Stimulated activated CD8-positive, alpha-beta memory T cell treated with anti-CD3 and anti-CD28 coated beads, Interleukin-15, amount 100 ng/mL, for 1 hour (primary cell): ENCODE measurements at places on chromosomes 12 and 14.

DNA sequence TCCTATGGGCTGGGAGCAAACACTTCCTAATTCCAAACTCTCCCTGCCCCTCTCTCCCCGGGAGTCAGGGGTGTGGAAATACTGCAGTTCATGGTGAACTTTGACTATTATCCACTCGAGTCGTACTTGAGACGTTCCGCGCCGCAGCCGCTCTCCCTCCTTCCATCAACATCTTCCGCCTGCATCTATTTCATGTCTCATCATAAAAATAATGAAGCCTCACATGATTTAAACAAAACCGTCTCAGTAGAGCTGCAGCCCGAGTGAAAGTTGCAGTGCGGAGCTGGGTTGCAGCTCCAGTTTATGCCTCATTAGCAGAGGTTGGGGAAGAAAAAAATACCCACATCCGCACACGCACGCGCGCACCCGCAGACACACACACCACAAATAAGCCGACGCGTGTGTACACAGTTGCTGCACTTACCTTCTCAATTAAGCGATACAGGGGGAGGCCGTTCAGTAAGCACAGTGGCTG lies 283 bp downstream of the LMO3 start:
- DNase-seq = no peak

DNA sequence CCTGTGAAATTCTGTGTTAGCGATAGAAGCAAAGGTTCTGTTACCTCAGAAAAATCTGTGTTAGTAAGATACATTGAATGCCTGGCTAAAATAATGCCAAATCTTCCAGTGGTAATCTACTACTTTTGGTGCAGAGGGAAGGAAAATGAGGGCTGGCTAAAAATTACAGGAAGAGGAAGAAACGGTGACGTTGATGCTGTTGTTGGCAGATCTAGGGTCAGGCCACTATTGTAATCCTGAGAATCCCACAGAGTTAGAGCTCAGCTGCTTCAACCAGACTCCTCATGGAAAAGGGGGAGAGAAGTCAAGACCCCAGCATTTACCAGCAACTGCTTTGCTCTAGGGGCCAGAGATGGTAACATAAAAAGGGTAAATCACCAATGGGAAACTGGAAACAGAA lies 145.1 kb downstream of the PPM1H start:
- DNase-seq = no peak

GRCh38 chr14:93548102-93548843 lies 117.5 kb downstream of the UNC79 start:
- DNase-seq = no peak

DNA sequence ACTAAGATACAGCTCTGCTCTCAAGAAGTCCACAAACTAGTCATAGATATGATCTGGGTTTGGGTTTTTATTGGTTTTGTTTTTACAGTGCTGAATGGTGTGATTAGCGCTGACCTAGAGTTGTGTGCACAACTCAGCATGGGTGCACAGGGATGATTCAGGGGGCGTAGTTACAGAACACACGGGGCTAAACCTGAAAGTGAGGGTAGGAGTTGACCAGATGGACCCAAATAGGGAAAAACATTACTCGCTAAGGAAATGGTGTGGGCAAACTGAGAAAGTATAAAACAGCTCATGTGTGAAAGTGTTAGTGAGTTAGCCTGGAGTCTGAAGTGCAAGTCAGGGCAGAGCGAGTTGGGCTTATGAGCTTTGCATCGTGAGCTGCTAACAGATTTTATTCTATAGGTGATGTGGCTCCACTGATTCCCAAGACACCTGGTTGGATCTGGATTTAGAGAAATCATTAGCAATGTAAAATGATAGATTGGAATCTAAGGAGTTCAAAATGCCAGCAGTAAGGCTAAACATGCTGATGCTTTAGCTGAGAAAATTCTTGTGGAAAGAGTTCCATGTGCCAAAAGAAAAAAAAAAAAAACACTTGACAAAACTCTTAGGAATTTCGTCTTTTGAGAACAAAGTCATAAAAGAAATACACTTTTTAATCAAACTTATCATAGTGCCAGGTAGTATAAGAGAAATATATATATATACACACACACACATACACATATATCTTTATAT lies 134.9 kb downstream of the SLC5A8 start:
- DNase-seq = no peak

DNA sequence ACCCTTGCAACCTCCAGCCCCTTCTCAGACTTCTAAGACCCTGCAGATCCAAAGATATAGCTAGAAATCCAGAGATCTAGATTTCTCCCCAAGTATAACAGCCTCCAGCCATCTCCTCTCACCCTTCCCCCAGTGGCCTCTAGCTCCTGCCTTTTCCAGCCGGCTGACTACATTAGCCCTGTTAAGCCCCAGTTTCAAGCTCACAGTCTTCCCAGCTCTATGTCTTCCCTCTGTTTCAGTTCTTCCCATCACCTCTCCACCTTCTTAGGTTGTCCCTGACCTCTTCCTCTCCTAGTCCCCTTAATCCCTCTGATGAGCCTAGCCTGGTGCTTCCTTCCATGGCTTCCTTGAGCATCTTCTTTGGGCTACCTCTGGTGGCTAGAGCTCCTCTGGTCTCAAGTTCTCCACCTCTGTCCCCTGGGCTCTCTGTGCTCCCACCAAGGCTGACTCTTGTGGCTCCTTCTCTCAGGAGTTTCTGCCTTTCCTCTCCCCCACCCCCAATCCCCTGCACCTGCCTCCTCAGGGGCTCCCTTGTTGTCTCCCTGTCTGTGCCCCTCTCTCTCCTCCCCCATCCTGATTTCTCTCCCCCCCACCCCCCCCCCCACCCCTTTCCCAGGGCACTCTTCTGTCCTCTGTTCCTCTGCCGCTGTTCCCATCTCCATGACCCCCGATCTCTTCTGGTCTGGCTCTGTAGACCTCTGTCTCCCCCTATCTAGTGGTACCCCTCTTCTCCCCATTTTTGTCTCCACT lies 816 bp upstream of the GDF11 start:
- no peak for DNase-seq

DNA sequence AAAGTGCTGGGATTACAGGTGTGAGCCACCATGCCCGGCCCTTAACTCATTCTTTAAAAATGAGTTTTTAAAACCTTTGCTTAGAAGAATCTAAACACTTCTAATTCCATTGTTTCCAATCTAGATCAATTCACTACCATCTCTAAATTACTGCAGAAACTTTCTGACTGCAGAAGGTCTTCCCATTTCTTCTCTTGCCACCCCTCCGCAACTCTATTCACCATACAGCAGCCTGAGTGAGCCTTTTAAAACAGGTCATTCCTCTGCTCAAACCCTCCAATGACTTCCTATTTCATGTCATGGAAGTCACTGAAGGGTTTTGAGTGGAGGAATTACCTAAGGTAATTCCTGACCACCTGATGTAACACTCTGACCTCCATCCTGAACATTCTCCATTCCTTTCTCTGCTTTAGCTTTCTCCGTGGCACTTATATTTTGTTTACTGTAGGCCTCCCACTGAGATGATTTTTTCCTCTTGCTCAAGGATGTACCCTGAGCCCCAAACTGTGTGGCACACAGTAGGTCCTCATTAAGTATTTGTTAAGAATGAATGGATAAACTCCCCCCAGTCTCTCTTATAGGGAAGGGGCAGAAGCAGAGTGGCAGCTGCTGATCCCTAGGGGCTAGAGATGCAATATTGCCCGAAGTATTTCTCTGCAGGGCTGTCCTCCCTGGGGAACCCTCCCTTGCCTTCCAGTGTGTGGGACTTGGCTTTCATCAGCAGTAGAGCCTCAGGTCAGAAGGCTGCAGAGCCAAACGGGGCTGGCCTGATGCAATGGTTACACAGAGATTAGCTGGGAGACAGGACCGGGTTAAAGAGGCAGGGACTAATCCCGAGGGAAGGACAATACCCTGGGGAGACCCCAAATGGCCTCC lies 1.2 kb downstream of the DDIT3 start:
- DNase-seq = no peak
